ENCODE measurements at places on chromosomes 5 and 9. TPM values are rescaled to one million over a fixed set of nuclear protein-coding genes. Genes with fewer than 3 reads are reported as not detected.

- DNase-seq = no peak
These were observed 130.3 kb downstream of the FOXD1 start for GRCh38 chr5:73318308-73318719.

DNA sequence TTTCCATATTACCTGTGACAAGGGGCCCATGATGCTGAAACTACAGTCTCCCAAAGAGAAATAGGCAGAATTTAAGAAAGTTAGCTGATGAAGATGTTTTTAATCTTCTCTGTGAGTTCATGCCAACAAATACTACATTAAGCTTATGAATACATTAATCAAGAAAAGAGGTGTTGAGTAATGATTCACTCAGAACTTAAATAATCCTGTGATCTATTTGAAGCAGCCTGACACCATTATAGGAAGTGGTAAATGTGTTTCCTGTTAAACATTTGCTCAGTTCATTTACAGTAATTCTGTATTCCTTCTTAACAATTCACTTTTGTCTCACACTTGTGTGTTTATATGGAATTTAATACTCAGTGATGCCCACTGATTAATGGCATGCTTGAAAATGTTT, 75.0 kb upstream of the IZUMO3 start:
- no peak for DNase-seq

- DNase-seq = no peak
These were observed 795.0 kb downstream of the EFNA5 start for GRCh38 chr5:106875591-106876297.

DNA sequence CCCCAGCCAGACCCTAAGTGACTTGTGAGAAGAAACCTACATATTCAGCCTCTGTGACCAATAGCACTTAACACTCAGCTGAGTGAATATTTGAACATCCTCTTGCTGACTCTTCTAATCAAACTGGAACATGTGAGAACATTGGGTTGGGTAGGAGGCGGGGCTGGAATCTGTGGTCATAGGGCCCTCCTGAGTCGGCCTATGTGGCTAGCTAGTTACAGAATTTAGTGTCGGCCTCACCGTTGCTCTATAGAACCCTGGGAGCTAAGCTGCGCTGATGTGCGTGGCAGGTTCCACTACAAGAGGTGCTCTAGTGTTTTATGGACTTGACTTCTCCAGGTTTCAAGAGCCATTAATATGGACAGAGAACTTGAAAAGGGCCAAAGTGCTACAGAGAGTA, 138.8 kb downstream of the DROSHA start:
- DNase-seq = no peak

DNA sequence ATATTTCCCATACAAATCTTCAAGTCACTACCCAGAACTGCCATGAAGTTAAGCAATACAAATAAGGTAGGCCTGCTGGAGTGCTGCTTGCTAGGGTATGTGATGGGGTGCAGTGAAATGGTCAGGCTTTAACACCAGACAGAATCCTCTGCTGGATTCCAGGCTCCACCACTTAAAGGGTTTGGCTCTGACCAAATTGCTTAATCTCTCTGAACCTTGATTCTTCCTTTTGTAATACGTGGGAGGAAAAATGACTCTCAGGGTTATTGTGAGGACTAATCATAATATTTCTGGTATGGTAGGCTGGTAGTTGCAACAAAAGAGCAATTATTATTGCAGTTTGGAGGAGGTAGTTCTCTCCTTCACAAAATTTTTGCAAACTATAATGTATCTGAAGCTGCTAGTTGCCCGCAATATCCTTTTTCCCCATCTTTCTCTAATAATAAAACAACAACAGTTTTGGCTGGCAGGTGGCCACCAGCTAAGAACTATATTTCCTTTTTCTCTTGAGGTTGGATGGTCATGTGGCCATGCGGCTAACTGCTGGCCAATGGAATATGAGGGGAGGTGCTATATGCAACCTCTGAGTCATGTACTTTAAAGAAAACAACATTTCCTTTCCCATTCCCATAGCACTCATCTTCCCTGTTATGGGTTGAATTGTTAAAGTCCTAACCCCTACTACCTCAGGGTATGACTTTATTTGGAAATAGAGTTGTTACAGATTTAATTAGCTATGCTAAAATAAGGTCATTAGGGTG, 44.1 kb downstream of the CCL28 start:
- DNase-seq = no peak

DNA sequence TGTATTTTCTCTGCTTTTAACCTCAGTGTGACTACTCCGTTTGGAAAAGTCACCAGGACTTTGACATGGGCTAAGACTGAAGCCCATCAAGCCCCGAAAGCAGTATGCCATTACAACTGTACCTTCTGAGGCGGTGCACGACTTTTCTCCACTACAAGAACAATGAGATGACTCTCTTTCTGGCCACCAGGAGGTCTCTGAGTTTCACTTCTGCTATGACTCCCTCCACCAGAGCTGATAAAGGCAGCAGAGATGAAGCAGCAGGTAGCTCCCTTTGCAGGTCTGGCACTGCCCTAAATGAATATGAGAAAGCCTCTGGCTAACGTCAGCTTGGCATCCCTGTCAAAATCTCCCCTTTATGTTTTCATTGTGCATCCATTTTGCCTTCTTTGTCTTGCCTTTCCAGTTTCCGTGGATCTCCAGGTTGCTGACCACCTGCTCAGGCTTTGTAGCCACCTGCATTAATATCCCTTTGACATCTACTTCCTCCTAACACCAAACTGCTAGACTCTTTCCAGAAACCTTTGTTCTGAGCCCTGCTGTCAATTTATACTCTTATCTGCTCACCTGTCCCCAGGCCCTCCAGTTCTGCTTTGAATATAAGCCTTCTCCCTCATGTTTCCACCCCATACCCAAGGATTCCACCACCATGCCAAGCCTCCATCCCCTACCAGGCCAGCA, 221.7 kb downstream of the ZNF608 start:
- no peak for DNase-seq

DNA sequence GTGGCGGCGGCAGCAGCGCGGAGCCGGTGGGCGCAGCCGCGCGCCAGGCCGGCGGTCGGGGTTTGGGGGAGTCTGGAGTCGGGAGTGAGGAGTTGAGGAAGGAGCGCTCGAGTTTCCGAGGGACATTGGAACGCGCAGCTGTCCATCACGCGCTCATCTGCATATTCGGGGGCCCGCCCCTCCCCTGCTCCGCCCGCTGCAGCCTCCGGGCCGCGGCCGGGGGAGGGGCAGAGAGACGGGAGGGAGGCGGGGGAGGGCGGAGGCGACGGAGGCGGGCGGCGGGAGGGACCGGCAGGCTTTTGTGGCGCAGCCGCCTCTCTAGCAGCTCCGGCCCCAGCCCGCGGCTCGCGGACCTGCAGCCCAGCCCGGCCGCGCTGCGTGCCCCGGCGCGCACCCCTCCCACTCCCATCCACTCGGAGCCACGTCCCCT, at the start of gene IRX2:
Gene IRX2 (minus strand): TSS at position 86 of the 430 bp plus-strand sequence. CDS start 264 bp downstream, outside the sequence.
- peak; percentile 83 for DNase-seq

GRCh38 chr9:134629586-134630392, 11.8 kb upstream of the COL5A1 start:
- no peak for DNase-seq

DNA sequence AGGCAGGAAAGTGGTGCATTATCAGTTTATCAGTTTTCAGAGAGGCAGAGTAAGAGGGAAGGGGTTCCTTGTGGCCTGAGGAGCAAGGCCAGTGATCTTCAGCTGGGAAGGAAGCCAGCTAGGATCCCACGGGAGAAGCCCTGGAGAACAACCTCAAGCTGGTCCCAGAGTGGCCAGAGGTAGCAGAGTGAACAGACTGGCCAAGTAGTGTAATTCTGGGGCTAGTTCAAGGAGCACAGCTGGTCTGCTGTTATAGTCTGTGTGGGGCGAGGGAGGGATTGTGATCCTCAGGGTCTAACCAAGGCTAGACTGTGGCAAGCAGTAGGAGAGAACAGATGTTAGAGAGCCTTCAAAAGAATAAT, 164.6 kb downstream of the CARTPT start:
- no peak for DNase-seq

DNA sequence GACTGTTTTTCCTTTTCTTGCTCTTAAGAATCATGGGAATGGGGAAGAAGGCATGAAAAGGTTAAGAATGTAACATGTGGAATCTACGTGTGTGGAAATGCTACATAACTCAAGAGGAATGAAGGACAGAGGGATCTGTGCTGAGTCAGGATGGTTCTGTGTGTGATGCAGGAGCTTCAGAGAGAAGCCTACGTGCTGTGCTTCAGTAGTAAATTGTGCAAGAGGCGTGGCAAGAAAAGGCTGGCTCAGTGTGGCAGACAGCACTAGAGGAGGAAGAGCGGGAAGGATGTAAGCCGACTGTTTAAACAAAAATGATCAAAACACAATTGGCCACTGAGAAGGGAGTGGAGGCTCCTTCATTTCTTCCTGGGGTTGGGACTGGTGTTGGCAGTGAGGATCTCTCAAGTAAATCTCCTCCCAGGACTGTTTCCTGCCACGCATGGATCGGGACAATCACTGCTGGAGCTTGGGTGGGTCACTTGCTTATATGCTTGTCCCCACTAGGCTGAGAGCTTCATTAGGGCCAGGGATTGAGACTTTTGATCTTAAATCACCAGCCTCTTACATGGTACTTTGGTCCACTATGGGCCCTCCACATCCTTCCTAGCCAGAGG, 59.4 kb upstream of the BASP1 start:
- no peak for DNase-seq

GRCh38 chr9:101977614-101978210, 239.3 kb upstream of the GRIN3A start:
- no peak for DNase-seq

GRCh38 chr9:64773491-64773931, 511.5 kb downstream of the FOXD4L5 start:
- no peak for DNase-seq

DNA sequence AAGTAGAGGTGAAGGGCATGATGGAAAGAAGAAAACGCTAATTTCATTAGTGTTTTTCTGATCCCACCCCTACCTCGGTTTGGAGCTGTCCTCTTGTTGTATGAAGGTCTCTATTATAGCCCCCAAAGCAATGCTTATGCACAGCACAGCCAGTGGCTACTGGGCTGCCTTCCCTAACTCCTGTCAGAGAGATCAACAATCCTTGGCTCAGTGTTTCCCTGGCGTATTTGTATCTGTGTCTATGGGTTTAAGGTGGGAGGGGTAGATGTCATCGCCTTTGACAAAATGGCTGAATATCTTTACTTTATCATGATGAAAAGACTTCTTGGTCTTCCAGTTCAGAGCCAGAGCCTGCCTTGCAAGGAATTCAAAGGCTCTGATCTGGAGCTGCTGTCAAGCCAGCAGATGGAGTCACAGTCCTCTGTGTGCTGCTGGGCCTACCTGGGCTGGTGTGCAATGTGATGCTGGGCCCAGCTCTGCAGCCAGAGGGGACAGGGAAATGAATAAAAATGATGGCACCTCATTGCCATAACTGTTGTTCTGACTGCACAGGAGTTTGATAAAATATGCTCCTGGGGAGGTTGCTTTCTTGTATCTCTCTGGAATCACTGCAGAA, 20.1 kb upstream of the HSPA9 start:
- DNase-seq = no peak

GRCh38 chr5:24777392-24777791, 132.6 kb upstream of the CDH10 start:
- no peak for DNase-seq

DNA sequence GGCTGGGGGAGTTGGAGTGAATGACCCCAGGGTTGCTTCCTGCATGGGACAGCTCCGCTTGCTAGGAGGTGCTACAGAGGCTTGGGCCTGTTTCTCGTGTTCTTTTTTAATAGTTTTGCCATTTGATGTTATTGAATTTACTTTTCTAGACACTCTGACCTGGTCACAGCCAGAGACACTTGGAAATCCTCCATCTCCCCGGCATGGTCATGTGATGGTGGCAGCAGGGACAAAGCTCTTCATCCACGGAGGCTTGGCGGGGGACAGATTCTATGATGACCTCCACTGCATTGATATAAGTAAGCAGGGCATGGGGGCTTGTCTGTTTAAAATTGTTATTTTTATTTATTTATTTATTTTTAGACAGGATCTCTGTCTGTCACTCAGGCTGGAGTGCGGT, 13.4 kb downstream of the HSPA5 start:
- DNase-seq = no peak

GRCh38 chr5:178496642-178497041, 93.6 kb downstream of the COL23A1 start:
- DNase-seq = no peak

DNA sequence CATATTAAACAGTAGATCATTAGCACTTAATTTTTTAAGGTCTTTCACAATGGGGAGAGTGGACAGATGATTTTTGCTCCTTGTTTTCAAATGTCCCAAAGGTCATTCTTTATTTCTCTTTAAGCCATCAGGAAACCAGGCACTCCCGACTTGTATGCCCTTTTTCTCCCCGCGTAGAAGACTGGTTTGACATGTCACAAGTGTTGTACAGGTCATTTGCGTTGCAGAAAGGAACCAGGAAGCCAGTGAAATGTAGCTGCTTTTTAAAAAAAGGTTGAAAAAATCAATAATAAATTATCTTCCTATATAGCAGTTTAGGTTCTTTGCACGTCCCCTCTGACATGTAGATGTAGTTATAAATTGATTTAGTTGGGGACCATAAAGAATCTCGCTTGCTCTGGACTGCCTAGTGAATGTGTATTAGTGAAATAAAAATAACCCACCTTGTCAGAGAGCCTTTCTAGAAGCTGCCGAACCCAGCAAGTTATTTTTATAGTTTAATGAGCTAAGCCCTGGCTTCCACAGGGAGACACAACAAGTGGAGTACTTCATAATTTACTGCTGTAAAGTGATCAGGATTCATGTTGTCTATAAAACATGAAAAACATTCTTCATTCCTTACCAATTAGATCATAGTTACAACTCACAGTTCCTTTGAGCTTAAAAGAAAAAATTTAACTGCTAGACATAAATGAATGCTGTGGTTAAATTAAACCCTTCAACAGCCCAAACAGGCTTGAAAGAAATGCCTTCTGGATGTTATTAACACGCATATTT, 404.6 kb downstream of the CSNK1G3 start:
- DNase-seq = peak; percentile 20

GRCh38 chr5:45454114-45454513, 242.1 kb downstream of the HCN1 start:
- peak; percentile 1 for DNase-seq

The ZBTB43 gene
- 16.2 TPM for polyA plus RNA-seq

The ANGPTL2 gene
- polyA plus RNA-seq = 49.4 TPM

The ZNF608 gene
- polyA plus RNA-seq = 25.4 TPM

The ADGRV1 gene
- 1.1 TPM for polyA plus RNA-seq

The LURAP1L gene
- polyA plus RNA-seq = 13.2 TPM

The SMIM33 gene
- not detected for polyA plus RNA-seq

The HEMGN gene
- polyA plus RNA-seq = 4.2 TPM

The KCNN2 gene
- 9.6 TPM for polyA plus RNA-seq

The PCDHB8 gene
- polyA plus RNA-seq = 2.1 TPM

The STING1 gene
- polyA plus RNA-seq = 49.0 TPM

The TLN1 gene
- polyA plus RNA-seq = 117 TPM

The CDKN2A gene
- polyA plus RNA-seq = not detected

Data from hindlimb muscle (tissue), 1 donor.